NCI-H187 treated with DMSO at 0.1 percent for 48 hours (cell line): ENCODE measurements at places on chromosomes 13 and 19.

DNA sequence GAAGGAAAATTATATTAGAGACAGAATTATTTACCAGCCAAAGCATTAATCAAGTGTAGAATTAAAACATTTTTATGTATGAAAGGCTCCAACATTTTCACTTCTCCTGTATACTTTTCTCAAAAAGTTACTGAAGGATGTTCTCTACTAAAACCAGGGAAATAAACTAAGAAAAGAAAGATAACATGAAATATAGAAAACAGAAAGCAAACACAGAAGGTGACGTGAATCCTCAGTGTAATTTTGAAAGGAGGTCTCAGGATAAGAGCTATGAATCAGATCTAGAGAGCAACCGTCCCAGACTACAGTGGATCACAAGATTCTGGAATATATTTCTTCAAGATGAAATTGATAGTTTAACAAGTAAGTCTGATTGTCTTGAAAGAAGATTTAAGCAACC lies 144.5 kb downstream of the CYSLTR2 start:
- no peak for DNase-seq

GRCh38 chr19:41993612-41994483 lies at the start of gene ATP1A3:
Gene ATP1A3, minus strand, starts transcription at chr19:41994230. Its CDS starts 154 bp downstream, at chr19:41994076.
- DNase-seq = no peak

DNA sequence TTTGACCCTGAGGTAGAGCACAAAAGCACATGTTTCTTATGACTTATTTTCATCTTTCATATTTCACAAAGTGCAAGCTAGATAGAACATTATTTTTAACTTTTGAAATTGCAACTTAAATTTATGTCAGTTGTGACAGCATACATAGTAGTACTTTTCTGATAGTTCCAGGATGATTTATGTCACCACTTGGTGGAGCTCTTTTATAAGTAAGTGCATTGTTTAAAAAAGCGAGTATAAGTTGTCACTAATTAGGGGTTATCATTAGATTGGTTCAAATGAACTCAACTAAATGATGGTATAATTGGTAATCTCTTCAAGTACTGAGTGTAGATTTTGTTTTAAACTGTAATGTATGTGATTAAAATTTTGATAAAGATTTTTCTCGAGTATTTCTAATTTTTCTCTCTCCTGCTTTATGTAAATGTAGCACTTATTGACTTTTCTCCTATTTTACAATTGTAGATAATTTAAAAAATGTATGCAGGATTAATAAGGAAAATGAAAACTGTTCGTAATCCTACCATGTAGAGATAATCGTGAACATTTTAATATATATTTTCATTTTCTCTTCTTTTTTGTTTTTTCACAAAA lies 31.1 kb downstream of the RB1 start:
- no peak for DNase-seq

DNA sequence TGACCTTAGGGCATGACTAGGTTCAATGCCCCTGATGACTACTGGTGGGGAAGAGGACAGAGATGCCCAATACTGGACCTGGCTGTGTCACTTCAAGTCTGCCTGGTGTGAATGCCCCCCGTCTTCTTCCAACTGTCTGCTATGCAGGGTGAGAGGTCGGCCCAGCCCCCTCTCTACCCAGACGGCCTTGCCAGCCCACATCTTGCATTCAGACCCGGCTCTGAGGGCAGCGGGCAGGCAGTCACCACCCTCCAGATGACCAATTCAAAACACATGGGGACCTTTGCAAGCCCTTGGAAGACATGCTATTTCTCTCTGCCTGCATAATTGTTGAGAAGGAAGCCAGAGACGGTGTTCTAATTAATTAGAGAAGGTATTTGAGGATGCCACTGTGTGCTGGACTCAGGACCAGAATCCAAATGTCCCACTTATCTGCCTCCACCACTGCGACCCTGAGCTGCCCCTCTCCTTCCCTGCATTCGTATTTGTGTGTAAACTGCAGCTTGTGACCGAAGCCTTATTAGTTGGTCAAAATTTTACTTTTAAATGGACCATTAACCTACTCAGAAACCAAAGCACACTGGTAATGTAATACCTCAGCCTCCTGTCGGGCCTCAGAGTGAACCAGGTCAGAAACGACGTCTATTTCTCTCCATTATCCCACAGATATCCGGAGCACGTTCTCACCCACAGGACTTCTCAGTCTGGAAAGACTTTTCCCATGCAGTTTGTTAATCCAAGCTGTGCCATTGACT lies 407.0 kb downstream of the ZNF536 start:
- no peak for DNase-seq

GRCh38 chr13:64546371-64546770 lies 2683.8 kb downstream of the PCDH9 start:
- DNase-seq = no peak

DNA sequence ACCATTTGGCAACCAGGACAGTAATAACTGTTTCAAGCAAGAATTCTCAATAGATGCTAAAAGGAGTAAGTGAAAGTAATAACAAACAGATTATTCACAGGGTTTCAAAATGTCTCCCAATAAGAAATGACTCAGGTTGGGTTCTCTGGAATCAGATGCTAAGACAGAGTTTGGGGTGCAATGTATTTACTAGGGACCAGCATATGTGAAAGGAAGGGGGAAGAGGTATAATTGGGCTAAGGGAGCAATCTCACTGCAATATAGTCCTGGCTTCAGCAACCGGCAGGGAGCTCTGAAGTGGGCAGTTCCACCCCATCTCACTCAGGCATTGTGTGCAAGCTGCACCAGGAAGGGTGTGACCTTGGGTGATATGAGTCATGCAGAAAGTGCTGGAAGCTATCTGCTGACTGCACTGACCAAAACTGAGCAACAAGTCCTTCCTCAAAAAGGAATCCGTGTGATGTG lies 23.4 kb downstream of the ZDHHC20 start:
- no peak for DNase-seq

GRCh38 chr13:33000365-33000764 lies 15.9 kb upstream of the KL start:
- no peak for DNase-seq

- DNase-seq = no peak
These were observed 10.2 kb upstream of the ILF3 start for GRCh38 chr19:10643968-10644259.

DNA sequence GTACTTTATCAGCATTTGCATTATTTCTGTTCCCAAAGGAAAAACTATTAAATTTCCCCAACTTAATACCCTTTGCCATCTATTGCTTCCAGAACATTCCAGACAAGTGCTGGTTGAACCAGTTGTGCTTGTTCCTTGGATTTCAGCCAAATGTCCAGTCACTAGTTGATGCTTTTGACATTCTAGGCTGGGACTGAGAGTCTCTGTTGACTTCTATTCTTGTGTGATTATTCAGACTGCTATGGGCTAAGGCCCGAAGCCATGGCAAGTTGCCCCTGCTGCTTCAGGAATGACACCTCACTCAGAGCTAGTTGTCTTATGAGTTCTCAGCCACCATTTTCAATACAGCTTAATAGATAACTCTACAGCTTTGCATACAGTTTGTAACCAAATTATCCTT lies 458.1 kb upstream of the ARGLU1 start:
- no peak for DNase-seq

GRCh38 chr13:23509781-23510543 lies 60.2 kb upstream of the TNFRSF19 start:
- DNase-seq = no peak

DNA sequence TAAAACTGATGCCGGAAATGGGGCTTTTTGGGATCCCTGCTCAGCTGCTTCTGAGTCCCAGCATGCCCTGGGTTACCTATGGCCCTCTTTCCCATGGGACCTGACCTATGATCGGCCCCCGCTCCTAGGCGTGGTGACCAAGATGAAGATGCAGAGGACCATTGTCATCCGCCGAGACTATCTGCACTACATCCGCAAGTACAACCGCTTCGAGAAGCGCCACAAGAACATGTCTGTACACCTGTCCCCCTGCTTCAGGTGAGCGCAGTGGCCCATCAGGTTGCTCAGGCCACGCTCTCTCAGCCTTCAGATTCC lies 1.5 kb downstream of the RPS11 start:
- no peak for DNase-seq

DNA sequence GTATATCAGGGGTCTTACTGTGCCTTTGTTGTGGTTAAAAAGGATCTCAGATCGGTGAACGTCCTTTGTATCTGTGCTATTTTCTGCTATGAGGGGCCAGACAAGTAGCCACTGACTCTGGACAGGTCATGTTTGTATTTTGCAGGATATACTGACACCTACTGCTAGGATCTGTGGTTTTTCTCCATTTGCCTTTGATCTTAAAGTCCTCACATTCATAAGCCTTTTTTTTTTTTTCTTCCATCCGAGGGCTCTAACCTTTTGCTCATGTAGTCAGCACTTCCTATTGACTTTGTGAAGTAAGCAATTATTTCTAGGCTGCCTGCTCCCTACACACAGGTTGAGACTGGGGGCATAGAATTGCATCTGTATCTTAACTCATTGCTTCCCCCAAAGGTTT lies 106.2 kb downstream of the SLITRK5 start:
- no peak for DNase-seq
